ENCODE measurements at places on chromosomes 5 and 9.

DNA sequence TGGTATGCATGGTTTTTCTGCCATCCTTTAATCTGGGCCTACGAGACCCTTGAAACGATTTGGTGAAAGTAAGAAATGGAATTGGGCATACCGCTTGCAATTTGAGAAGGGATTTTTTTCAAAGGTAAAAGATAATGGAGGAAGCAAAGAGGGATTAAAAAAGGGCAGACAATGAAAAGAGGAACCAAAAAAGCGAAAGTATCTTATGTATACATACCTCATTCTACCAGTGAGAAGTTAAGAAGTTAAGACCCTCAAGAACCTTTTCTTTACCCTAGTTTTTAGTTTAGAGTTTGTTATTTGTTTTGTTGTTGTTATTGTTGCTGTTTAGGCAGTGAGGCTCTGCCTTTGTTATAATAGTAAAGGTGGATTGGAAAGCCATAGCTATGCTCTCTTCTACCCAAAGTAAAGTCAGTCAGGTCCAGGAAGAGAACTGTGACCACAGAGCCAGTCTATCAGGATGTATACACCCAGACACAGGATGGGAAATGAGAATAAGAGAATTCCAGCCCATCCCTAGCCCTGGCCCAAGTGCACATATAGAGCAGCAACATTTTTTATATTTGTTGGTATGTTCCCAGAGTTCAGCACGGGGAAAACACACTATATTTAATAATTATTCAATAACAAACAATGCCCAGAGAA is 166.6 kb downstream of the RFX3 start:
- DNase-seq = no peak

GRCh38 chr5:103502662-103503061 is 59.9 kb downstream of the NUDT12 start:
- DNase-seq = no peak

DNA sequence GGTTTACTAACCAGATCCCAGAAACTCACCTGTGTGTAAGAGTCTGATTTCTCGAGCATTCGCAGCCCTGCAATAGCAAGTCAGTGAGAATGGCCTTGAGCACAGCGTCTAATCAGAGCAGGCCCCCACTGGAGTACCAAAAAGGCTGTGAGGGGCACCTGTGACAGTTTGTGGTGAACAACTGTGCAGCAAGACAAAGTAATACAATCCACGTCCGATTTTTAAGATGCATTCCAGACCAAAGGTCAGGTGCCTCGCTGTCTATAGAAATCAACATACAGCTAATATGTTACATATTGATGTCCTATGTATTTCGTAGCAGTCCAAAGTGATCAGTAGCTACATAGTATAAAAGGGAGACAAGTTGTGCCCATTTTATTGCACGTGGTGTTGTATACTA is 55.7 kb upstream of the BOD1 start:
- DNase-seq = no peak

DNA sequence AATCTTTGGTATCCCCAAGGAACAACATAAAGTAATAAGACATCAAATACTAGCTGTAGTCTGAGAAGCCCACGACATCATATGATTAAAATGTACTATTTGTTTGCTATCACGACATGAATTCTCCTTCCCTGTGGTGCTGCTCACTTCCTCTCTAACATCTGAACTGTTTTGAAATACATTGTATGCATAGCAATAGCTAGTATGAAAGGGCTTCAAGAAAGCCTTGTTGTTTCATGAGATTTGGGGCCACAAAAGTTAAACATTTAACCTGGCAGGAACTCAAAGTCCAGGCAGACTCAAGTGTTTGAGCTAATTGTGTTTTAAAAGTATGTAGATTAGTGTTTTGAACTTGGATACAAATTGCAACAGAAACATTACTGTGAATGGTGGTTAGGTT is 237.4 kb upstream of the PTGER4 start:
- no peak for DNase-seq

- DNase-seq = no peak
Measured at GRCh38 chr5:134370311-134370870, 978 bp upstream of the UBE2B start.

DNA sequence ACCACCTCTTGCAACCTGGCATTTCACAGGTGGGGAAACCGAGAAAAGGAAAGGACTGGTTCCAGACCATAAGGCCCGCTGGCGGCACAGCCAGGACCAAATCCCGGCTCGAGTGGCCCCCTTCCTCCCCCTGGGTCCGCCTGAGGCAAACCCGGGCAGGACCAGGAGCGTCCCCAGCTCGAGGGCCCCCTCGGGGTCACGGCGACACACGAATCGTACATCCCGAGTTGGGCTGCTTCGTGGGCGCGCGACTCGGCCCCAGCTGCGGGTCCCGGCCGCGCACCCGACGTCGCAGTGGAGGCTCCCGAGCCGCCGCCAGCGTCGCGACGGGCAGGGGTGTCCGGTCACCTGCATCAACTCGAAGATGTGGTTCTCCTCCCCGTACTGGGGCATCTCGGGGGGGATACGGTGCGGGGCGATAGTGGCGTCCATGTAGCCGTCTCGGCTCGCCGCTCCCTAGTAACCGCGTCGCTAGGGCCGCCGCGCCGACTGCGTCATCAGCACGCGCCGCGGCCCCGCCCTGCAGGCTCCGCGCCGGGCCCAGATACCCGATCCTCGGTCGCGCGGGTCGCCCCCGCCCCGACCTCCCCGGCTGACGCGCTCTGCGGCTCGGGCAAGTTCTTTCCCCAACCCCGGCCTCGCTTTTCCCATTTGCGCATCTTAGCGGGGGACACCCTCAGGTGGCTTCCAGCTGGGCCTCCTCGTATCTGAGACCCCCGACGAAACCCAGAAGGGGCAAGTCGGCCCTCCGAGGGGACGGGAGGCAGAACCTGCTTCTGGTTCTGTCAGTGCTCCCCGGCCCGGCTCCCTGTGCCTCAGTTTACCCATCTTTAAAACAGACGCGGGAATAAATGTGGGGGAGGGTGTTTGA is at the start of gene AK8:
Gene AK8, minus strand, starts transcription at position 461 of the 871 bp plus-strand sequence. Its CDS starts 29 bp downstream, at position 432.
- DNase-seq = peak; percentile 77

DNA sequence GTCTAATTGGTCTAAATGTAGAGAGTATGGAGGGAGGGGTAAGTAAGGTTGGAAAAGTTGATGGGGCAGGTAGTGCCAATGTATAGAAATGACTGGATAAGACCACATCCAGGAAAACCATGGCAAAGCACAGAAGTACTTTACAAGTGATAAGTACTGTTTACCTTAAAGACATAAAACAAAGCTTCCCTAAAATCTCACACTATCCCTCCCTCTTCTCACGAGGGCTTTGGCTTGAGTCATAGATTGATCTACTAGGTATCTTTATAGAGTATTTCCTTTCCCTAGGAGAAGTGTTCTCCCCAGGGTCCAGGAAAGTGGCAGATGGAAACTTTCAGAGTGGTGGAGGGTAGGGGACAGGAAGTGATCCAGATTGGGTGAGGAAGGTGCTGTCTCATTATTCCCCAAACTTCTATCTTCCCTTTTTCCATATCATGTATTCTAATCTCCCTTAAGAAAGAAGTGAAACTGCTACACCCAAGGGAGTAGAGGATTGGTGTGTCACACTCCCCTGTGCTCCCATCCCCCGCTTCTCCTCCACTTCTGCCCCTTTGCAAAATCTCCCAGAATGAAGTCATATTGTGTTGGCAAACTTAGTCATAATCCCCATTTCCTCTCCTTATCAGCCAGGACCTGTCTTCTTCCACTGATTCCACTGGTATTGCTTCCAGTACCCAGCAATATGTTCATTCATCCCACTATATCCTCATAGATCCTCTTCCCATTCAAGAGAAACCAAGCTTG is 14.6 kb downstream of the IL33 start:
- DNase-seq = no peak

DNA sequence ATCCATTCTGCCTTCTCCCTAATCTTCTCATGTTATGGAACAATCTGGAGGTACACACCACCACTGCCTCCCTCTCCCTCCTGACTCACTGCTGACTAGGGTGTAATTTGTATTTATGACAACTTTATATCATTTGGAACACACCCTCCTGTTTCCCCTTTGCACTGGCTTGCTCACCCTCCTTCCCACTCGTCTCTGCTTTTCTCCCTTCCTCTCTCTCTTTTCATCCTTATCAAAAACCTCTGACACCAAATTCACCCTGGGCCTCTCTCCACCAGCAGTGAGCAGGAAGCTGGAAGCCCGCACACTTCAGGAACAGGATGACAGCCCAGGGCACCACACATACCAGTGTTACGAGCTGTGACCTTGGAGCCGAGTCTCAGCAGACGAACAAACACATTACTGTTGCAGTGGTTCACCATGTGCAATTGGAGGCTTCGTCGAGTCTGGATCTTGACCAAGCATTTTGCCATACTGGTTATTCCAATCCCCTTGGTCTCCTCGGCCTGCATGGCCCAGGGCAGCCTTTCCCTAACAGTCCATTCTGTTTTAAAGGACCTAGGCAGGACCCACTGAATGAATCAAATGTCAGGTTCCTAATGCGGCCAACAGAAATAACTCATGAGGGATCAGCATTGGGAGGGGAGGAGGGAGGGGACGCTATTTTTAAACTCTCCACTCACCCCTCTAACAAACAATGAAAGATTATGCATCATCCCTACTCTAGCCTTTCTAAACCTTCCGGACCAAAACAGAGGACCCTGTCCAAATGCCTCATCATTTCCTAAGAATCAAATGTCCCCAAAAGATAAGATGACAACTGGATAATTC is 203.9 kb upstream of the RASEF start:
- DNase-seq = no peak

Data from WERI-Rb-1 (cell line).